NAMALWA (cell line): ENCODE measurements at places on chromosomes 2 and 18.

DNA sequence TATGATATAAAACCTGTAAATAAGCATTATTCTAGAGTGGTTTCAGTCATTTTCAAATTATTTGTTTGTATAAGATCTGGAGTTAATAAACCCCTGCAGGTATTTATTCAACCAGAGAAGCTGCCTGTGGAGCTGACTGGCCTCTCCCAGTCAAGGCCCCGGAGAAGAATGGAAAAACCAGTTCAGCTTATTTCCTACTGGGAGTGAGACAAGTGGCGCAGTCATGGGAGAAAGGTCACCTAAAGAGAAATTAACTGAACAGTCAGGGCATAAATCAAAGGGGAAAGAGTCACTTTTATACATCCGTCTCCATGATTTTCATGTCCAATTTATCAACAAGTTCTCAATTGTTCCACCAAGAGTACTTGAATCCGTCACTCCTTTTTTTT lies 240.9 kb downstream of the RNF152 start:
- no peak for DNase-seq

- peak; percentile 53 for DNase-seq
Measured at GRCh38 chr18:28189400-28190239, 12.7 kb upstream of the CDH2 start.

DNA sequence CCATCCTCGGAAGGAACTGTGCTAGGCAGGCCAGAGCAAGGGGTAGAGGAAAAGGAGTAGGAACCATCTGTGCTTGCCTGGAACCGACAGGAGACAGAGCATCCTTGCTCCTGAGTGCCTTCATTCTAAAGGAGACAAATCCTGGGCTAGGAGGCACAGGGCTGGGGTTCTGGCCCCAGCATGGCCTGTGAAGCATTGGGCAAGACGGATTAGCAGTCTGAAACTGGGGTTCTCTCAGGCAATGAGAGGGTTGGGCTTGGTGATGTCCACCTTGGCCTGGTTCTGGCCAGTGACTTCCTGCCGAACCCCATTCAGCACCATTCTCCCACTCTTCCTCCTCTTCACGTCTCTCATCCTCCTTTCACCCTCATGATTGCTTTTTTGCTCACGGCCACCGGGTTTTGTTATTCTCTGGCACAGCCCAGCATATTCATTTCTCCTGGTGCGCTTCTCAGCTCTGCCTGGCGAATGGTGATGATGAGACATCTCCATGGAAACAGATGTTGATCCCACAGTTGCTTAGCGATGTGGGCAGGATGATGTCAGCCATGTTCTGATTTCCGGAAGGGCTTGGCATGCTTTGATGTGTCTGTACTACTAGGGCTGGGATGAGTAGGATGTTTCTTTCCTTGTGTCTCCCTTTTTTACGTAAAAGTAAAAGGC lies 127.7 kb downstream of the CAPN13 start:
- DNase-seq: no peak

DNA sequence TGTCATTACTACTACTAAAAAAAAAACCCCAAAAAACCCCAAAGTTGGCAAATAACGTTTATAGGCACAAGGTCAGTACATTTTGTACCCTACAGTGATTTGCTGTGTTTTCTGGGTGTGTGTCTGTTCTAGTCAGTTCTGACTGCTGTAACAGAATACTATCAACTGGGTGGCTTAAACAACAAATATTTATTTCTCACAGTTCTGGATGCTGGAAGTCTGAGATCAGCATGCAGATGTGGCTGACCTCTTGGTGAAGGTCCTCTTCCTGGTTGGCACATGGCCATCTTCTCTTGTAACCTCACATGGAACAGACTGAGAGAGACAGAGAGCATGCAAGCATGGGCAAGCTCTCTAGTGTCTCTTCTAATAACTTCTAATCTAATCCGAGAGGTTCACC lies 103.1 kb downstream of the CERS6 start:
- DNase-seq: no peak

- DNase-seq: no peak
Measured at GRCh38 chr2:128422571-128422970, 103.9 kb upstream of the HS6ST1 start.

DNA sequence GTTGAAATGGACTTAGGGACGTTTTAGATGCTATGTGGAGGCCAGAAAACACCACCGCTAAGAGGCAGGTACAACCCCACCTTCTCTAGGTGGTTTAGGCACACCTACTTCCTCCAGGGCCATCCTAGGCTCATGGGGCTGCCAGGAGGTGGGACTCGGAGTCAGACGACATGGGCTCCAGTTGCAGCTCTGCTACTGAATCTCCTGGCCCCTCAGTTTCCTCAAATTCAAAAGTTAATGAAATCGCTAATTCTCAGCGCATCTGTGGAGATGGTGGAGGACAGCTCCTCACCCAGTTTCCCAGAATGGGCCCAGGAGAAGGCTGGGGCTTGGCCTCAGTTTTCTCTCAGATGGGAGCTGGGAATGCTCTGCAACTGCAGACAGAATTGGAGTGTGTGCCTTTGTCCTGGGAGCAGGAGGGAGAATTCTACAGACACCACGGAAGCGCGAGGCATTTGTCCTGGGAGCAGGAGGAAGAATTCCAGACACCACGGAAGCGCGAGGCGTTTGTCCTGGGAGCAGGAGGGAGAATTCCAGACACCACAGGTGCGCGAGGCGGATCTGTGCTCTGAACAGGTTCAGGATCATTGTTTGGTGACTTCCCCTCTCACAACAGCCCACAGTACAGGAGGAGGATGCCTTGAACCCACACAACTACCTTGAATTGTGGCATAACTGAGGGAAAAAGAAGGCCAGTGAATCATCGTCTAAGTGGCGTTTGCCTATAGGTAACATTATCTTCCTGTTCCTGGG lies 103.7 kb upstream of the PXDN start:
- DNase-seq: no peak

DNA sequence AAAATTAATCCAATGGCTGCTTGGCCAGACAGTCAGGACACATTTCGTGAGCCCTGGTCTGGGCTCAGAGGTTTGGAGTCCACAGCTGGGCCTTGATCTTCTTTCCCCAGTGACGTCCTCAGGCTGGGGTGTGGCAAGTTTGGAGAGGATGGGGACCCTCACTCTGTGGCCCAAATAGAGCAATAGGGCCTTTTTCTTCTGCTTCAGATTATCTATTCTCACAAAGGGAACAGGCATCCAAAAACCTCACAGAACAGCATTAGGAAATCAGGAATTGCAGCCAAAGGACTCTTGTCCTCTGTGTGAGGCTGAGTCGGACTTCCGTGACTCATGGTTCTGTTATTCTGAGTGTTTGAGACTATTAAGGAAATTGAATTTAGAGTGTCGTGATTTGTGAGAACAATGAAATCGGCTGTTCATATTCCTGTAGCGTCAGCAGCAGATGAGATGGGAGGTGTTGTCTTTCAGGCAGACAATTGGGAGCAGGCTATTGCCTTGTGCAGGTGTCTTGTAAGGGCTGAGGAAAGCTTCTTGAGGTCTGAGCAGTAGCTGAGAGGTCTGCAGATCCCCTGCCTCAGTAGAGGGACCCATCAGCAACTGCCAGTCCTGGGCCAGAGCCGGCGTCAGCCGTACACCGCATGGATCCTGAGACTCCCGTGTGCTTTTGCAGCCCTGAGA lies 113.8 kb downstream of the SH3RF3 start:
- no peak for DNase-seq

DNA sequence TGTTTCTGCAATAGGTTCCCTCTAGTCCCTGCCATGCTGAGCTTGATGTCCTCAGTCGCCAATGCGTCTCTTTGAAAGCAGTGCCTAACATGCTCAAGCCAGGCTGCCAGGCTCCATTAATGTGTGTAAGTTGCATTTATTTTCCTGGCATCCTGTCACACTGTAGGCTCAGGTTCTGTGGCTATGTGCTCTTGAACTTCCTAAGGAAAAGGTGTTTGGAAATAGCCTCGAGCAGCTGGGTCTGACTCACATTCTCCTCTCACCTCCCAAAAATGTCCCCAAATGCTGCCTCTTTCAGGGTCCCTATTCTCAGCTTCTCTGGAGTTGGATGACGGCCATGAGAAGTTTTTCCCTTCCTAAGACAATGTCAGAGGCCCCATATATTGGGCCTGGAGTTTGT lies 58.0 kb upstream of the SLC14A2 start:
- DNase-seq: no peak

DNA sequence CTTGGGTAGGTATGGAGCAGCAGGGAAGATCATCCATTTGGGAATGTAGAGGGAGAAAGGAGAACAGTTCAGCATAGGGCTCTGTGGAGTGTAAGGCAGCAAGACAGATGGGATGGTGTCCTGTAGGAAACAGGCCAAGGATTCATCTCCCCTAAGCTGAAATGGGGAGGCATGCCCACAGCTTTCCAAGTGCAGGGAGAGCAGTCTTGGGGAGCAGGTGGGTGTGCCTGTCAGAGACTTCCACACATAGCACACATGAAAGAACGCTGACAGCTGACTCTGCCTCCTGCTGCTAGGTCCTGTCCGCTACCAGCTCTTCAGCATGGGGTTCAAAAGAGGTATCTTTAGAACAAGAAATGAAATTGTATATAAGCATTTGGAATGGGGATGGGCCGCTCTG lies 9.0 kb downstream of the SETBP1 start:
- no peak for DNase-seq

- no peak for DNase-seq
Measured at GRCh38 chr2:232931636-232932035, 61.6 kb downstream of the SNORC start.

DNA sequence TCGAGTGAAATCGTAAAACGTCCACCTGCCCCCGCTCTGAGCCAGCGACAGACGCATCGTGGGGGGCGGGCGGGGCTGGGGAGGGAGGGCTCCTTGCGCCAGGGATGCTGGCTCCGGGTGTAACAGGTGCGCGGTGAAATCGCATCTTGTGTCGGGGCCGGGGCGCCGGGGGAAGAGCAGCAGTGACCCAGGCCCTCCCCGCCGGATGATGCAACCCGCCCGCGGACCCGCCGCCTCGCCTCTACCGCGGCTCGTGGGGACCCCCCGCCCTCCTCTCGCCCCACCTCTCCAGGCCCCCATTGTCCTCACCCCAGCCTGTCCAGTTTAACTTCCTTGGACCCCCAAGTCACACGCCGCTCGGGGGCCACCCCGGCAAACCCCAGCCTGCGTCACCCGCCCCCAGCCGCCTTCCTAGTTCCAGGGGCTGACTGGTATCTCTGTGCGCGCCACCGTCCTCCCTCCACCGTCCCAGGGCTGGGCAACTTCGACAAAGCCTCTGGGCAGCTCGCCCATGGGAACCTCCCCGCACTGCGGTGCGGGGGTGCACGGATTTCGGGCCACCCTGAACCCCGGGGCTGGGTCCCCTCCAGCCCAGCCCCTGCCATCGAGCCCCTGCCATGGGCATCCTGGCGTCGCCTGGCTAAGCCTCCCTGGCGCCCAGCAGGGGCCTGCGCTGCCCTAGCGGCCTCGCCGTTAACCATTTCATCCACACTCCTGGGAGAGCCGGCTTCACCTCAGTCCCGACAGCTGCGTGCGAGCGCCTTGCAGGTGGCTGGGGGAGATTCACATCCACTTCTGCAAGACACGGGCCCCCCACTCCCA lies 799 bp upstream of the KIF1A start:
- DNase-seq: no peak

DNA sequence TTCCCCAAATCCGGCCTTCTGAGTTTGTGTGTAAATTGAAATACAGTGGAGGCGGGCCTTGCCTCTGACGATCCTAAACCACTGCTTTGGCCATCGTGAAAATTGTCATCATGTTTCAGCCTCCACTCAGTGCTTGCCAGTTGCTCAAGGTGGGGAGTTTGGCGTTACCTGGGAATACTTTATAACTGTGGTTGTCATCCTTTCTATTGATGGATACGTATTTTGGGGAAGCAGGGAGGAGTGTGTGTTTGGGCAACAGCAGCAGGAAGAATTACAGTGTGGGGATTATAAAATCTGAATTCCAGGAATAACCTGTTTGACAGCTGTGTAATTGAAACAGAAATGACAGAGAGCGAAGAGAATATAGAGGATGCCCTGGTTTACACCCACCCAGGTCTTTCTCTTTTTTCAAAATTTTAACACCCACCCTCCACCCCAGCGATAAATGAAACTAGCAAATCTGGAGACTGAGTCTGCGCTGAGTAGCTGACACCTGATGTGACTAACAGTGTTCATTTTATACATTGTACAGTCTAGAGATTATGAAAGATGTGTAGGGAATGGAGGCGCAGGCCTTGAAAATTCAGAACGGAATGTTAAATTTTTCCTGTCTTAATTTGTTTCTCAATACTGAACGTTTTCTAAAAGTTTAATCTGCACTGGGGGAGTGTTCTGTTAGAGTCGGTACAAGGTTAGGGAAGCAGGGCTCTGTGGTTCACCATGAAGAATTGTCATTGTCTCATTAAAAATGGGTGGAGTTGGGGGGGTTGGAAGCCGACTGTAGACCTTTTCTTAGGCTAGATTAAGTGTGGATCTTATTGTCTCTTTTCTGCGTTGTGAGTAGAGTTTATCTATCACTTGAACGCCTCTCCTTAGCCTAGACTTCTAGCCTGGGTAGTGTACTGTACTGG lies 1.6 kb downstream of the MAP4K4 start:
- peak; percentile 48 for DNase-seq

DNA sequence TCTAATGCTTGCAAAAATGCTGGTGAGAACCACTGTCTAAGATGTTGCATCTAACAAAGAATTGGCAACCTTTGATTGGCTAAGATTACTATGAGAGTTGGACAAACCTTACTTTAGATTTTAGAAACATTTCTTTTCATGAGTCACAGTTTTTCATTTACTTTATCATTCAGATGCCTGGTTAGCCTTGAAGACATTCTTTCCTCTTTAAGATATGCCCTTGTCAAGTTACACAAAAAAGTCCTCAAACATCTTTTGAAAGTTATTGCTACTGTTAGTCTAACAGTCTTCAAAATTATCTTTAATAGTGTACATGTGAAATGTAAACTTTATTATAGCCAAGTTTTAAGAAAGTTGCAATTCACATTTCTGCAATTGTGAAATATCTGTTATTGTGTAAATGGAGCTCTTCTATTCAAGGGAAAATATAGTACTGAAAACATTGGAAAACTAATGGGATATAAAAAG lies 276.3 kb downstream of the RND3 start:
- no peak for DNase-seq

DNA sequence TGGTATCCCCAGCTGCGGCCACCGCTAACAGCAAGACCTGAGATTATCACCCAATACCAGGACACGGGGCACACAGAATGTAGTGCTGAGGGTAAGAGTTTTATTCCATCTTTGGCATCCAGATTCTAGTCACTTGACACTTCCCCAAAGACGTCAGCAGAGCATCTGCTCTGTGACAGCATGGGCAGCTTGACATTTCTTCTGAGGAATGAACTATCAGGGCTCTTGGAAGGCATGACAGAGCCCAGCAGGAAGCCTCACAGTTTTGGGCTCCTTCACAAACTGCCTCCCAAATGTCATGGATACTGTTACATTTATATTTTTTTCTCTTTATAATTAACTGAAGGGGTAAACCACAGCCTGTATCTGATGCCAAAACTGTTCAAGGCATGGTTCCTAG lies 1010.7 kb downstream of the TDRD15 start:
- DNase-seq: no peak

- DNase-seq: peak; percentile 46
Measured at GRCh38 chr2:147937744-147938349, 82.7 kb downstream of the ORC4 start.
